ENCODE measurements at places on chromosomes 3 and 15.
A peak's percentile ranks its signal among the peaks of the same experiment; 100 is the strongest.

DNA sequence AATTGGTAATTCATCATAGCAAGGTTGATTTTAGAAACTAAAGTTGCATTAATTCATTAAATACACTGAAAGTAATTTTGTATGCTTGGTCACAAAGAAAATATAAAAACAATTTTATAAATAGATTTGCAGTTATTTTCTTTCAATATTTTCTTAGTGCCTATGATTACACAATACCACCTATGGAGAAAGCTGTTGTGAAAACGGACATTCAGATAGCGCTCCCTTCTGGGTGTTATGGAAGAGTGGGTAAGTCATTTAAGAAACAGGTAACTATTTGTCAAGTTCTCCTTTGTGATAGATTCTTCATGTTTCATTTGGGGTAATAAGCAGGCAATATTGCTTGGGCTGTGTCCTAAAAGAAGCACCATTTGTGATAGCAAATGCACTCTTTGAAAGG, 3.0 kb downstream of the DUT start:
- DNase-seq, result no peak

DNA sequence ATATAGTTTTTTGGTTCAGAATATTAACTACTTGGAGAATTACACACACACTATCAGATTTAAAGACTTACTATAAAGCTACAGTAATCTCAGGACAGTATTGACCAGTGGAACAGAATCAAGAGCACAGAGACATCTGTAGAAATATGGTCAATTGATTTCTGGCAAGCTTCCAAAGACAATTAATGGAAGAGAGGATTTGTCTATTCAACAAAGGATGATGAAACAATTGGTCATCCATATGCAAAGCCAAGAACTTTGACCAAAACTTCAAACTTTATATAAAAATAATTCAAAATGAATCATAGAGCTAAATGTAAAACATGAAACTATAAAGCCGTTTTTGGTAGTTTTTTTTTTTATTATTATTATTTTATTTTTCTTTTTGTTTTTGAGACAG, 29.8 kb upstream of the MB21D2 start:
- DNase-seq, result no peak

DNA sequence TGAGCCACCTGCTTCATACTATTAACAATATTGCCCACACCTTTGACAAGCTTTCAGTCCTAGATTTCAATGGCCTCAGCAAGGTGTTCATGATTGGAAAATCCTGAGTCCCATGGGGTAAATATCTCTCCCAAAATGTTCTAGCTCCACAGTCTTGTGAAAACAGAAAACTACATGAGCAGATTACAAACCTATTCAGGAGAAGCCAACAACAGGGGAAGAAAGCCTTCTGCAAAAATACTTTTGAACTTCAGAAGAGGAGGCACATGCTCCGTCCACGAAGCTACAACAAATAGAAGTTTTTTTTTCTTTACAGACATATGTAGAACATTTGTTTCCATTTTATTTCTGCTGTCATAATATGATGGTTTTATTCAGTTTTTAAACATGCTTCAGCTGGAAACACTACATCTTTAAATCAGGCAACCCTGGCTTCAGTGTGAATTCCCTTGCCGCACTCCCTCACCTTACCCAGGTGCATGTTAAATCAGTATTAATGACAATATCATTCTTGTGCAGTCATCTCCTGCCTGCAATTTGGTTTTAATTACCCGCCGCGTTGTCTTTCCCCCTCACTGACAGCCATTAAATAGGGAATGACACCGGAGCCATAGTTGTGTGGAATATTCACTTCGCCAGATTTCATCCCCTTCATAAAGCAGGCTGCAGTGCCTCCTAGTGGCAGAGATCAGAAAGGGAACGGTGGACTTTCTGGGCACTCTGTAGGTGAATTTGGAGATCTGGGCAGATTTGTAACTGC, 725.5 kb upstream of the ARRDC4 start:
- DNase-seq, result peak; percentile 70

- DNase-seq, result no peak
These were observed 72.3 kb upstream of the HACD2 start for GRCh38 chr3:123657111-123657510.

GRCh38 chr15:71752604-71753289, 57.6 kb upstream of the NR2E3 start:
- DNase-seq, result peak; percentile 95

- no peak for DNase-seq
These were observed 7.5 kb upstream of the UACA start for GRCh38 chr15:70770863-70771262.

DNA sequence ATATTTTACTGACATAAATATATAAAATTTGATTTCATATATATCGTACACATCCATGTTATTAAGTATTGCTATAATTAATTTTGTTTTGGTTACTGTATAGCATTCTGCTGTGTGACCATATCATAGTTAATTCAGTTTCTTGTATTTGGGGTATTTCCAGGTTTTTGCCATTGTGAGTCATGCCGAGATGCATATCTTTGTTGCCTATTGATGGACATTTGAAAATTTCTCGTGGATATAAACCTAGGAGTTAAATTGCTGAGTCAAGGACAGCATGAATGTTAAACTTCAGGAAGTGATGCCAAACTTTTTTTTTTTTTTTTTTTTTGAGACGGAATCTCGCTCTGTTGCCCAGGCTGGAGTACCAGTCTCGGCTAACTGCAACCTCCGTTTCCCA, 33.7 kb upstream of the GPR171 start:
- DNase-seq, result no peak

GRCh38 chr15:47991357-47991756, 129.4 kb upstream of the SLC24A5 start:
- peak; percentile 30 for DNase-seq

GRCh38 chr3:87435926-87436620, 159.7 kb upstream of the POU1F1 start:
- DNase-seq, result no peak

GRCh38 chr3:20320489-20320888, 134.5 kb upstream of the SGO1 start:
- DNase-seq, result no peak

- DNase-seq, result peak; percentile 69
These were observed 8.6 kb upstream of the RPL29 start for GRCh38 chr3:52004163-52004787.

DNA sequence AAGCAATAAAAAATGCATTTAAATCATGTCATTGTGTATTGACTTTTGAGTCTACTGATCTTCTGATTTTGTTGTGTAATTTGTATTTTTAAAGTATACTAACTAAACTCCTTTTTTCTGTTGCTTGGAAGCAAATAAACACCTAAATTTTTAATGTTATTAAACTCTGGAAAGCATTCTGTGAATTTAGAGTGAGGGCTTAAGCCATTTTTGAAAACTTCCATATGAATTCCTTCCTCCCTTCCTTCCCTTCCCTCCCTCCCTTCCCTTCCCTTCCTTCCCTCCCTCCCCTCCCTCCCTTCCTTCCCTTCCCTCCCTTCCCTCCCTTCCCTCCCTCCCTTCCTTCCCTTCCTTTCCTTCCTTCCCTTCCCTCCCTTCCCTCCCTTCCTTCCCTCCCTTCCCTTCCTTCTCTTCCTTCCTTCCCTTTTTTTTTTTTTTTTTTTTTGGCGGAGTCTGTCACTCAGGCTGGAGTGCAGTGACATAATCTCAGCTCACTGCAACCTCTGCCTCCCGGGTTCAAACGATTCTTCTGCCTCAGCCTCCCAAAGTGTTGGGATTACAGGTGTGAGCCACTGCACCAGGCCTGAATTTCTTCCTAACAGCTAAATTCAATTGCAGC, 56.6 kb upstream of the SENP5 start:
- peak; percentile 27 for DNase-seq

DNA sequence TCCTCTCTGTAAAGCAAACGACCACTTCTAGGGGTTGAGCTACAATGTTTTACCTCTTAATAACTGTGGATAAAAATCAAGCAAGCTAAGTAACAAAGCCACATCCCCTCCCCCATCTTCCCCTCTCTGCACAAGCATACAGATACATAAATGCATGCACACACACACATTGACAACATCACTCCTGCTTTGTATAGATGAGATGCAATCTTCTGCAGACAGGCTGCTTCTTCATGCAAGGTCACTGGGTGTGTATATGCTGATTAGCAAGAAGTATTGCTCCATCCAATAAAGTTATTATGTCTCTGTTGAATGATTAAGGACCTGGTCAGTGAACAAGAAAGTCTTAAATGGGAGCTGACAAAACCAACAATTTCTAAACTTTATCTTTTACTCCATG, 8.8 kb upstream of the ATP11B start:
- no peak for DNase-seq

DNA sequence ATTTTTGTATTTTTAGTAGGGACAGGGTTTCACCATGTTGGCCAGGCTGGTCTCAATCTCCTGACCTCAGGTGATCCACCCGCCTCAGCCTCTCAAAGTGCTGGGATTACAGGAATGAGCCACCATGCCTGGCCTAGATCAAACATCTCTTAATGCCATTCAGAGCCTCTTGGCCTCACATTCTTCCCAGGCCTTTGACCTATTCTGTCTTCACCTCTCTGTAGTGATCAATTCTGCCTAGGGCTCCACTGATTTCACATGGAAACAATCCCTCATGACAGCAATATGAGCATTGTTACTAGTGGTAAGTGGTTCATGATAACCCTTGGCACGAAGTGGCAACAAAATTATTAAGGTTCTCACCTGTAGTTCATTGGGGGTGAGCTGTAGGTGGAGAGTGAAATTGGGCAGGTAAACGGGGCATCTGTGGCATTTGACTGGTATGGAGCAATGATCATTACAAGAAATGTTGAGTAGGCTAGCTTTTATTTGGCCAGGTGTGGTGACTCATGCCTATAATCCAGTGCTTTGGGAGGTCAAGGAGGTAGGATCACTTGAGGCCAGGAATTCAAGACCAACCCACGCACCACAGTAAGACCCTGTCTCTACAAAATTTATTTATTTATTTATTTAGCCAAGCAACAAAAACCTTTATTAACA, 4.8 kb upstream of the ARPIN start:
- no peak for DNase-seq

DNA sequence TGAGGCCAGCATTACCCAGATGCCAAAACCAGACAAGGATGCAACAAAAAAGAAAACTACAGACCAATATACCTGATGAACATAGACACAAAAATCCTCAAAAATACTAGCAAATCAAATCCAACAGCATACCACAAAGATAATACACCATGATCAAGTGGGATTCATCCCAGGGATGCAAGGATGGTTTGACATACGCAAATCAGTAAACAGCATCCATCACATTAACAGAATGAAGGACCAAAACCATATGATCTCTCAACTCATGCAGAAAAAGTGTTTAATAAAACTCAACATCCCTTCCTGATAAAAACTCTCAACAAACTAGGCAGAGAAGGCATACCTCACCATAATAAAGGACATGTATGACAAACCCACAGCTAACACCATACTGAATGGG, 14.0 kb upstream of the PIAS1 start:
- DNase-seq, result no peak

DNA sequence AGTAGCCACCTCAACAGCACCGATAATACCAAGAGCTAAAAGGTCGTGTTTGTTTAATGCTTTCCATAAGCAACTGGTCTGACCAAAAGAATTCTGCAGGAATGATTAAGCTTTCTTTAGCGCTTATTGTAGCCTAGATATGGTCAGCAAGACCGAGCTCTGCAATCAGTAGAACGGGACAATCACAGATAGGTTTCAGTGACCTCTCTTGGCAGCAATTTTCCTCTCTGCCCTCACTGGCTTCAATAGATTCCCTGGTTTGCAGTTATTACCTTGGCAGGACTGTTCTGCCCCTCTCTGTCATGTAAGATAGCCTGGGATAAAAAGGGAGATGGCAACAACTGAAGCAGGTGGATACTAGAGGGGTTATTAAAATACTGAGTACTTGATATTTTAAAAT, 337.1 kb upstream of the NECTIN3 start:
- DNase-seq, result no peak

- no peak for DNase-seq
These were observed 101.4 kb upstream of the SOX2 start for GRCh38 chr3:181610083-181610972.

DNA sequence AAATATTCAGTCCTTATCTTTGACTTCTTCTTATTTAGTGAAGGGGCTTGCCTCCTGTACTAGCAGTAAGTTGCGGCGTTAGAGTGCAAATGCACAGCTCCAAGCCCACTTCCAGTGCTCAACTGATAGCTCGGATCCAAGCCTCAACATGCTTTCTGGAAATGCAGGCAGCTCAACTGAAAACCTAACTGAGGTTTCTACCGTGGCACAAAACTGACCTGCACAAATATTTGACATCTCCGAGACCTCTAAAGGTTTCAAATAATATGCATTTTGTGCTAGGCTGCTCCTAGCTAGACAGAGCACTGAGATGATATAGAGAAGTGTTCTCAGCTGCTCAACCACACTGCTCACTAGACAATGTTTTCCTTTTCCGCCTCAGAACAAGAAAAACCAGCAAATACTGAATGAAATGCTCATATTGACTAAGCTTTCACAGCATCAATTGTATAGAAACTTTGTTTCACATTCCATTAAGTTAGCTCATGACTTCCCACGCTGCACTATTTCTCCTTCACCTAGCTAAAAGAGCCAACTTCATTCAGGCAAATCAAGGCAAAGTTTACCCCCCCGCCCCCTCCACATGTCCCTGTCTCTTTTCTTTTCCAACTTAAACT, 822 bp downstream of the ZNF385D start:
- DNase-seq, result peak; percentile 34

GRCh38 chr15:42329161-42329560, 30.1 kb upstream of the CAPN3 start:
- no peak for DNase-seq

DNA sequence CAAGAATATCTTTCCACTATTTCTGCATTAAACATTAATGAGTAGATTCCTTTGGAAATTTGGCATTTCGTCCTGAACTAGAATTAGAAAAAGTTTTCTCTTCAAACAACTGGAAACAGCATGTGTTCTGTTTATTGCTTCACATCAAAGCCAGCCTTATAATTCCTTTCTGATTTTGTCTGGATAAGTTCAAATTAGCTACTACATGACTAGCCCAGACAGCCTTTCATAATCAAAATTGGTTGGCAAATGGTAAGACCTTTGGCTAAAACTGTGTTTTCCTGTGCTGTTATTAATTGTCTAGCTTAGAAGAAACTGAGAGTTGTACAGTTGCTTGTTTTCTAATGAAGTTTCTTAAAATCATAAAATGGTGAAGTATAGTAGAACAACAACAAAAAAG, 52.7 kb upstream of the P3H2 start:
- no peak for DNase-seq

- DNase-seq, result no peak
These were observed 72.8 kb downstream of the HES1 start for GRCh38 chr3:194208709-194209108.

- no peak for DNase-seq
These were observed 217.0 kb downstream of the GABRB3 start for GRCh38 chr15:26555898-26556297.

DNA sequence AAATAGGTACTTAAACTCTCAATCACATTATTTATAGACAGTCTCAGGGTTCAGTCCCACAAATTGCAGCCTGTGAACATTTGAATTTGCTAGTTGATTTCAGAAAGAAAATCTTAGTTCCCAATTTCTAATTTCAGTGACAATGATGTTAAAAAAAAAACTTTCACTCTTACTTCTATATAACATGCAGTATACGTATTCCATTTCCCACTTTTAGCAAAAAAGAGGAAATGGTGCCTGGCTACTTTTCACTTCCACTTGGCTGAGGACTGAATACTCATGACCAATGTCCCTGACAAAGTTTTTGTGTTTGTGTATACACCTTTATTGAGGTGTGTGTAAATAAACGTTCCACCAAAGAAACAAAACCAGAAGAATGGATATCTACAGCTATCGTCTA, 32.1 kb upstream of the XCR1 start:
- no peak for DNase-seq

All from fibroblast of pulmonary artery (primary cell).